ENCODE measurements at places on chromosomes 1 and 21.

DNA sequence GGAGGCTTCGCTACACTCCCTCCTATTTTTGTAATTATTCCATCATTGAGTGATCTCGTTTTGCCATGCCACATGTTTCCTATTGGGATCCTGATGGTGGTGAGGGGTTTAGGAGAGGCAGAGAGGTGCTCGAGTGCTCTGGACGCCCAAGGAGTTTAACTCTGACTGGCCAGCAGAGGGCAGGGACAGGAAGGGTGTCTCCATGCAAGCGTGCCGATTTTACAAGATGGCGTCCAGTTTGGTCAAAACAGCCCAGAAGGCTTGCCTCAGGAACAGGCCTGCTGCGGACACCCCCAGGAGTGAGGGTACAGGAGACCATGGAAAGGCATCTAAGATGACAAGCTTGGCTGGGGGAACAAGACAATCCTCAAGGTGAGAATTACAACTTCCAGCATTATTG is 33.8 kb upstream of the KCNE2 start:
- ATAC-seq = no peak

- no peak for ATAC-seq
Measured at GRCh38 chr1:62716397-62716796, 28.2 kb upstream of the DOCK7 start.

GRCh38 chr21:32087447-32087846 is 191.4 kb downstream of the MIS18A start:
- ATAC-seq = no peak

DNA sequence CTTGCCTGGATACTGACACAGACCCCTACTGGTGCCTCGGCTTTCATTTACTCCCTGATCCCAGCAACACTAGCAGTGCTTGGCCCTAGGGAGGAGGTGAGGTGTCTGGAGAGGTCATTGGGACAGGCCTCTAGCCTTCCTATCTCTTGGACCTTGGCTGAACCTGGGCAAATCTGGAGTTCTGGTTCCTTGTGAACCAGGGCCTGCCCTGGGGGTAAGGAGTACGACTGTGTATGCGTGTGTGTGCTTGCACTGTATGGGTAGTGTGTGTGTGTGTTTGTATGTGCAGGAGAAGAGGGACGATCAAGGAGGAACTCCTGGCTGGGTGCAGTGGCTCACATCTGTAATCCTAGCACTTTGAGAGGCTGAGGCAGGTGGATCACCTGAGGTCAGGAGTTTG is 252.7 kb upstream of the CSF3R start:
- ATAC-seq = no peak

DNA sequence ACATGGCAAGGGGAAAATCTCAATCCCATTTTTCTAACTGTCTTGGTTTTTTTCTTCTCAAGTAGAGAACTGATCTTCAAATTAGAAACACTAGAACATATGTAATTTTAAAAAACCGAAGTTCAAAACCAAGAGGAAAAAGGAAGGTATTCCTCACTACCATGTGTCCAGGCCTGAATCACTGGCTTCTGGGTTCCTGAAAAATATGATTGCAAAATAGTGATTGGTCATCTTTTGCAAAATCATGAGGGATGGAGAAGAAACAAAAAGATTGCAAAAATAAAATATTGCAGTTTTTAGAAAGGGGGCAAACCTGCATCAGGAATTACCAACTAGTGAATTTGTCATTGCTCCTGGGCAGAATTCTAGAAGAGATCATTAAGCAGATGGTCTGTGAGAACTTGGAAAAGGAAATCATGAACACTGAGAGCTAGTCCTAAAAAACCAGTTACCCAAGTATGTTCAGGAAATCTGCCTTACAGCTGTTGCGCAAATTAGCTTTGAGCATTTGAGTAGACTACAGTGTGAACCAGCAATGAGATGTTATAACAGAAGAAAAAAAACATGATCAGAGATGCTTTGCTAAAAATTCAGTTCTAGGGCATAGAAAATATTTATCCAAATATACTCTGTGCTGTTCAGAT is 49.4 kb downstream of the SPATA46 start:
- no peak for ATAC-seq

GRCh38 chr21:38766987-38767722 is 38.6 kb upstream of the ETS2 start:
- ATAC-seq = peak; percentile 98

- no peak for ATAC-seq
Measured at GRCh38 chr1:203244776-203245175, 15.3 kb upstream of the CHIT1 start.

GRCh38 chr1:156123356-156124196 is 9.1 kb downstream of the LMNA start:
- ATAC-seq = no peak

GRCh38 chr21:46284733-46285132 is 678 bp downstream of the MCM3AP start:
- no peak for ATAC-seq

- no peak for ATAC-seq
Measured at GRCh38 chr1:96880626-96881025, 159.0 kb downstream of the PTBP2 start.

DNA sequence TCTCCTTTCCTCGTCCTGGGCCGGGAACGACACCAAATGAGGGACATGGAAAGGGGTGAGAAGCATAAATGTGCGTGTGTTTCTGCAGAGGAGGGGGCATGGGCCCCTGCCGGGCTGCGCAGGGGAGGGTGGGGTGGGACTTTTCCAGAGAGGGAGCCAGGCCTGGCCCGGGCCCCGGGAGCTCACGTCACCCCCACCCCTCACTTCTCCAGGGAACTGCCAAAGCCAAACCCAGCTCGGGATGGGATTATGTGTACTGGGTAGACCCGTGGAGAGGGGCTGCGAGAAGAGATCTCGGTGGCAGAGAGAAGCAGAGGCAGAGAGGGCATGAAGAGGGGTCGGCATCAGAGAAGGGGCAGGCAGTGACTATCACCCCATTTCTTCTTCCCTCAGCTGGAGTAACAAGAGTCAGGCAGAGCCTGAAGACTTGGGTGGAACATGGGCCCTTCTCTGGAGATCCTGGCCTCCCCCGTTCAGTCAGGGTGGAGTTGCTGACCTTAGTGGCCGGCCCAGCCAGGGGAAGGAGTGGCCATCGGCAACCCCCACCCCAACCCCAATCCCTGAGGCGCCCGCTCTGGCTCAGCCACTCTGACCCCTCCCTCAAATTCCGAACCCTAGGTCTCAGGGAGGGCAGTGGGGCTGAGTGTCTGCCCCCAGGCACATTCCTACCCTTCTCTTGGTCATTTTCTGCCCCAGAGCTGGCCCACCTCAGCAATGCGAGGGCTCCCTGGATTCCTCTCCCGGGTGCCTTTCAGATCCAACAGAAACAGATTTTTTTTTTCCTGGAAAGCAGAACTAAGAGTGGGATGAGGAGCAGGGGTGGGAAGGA is 1.2 kb downstream of the ADAMTSL4 start:
- ATAC-seq = no peak

GRCh38 chr1:46659307-46659870 is 8.8 kb downstream of the ATPAF1 start:
- ATAC-seq = no peak

DNA sequence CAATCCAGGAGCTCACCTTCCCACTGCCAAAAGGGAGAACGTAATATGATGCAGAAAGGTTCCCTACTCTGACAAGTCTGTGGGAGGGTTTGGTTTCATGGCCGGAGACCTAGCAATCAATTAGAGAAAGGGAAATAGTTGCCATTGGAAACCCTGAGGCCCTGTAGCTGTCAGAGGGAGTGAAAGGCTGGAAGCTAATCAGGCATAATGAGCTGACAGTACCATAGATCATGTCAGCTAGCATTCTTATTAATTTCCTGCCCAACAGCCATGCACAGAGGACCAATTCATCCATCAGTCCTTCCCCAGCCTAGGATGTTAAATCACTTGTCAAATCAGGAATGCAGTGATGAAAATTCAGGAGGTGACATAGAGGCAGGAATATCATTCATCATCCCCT is 527.3 kb downstream of the PLPP3 start:
- ATAC-seq = no peak

DNA sequence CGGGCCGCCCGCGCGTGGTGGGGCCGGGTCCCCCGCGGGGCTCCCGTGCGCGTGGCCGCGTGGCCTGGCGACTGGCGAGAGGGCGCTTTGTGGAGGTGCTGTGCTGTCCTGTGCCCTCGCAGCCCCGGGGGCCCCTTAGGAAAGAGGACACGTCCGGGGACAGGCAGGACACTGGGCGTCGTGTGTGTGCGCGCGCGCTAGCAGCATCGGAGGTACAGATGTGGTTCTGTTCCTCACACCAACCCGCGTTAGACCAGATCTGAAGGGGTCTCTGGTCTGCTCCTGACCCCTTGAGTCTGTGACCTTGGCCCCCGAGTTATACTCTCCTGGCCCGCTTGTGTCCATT is 489 bp downstream of the ACTN2 start:
- ATAC-seq = no peak

- ATAC-seq = no peak
Measured at GRCh38 chr21:45836694-45837670, 144.6 kb upstream of the COL6A1 start.

DNA sequence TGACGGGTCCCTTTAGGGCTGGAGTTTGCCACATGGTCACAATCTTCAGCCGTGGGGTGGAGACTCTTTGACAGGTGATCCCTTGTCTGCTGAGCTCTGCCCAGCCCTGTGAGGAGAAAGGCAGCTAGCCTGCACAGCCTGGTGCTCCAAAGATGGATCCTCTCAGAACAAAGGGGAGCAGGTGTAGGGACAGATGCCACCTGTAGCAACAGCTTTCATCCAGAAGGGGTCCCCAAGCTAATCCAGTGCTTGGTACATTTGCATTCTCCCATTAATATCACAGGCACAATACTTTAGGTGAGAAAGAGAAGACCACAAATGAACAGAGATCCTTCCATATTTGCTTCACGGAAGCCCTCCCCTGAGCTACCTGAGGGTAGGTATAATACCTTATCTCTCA is 93.2 kb downstream of the CCDC185 start:
- no peak for ATAC-seq

GRCh38 chr1:21293537-21294265 is 3.4 kb upstream of the ECE1 start:
- ATAC-seq = peak; percentile 66

- ATAC-seq = no peak
Measured at GRCh38 chr1:189782295-189782694, 695.4 kb downstream of the BRINP3 start.

GRCh38 chr21:30689822-30690221 is 28.8 kb downstream of the KRTAP21-3 start:
- ATAC-seq = no peak

DNA sequence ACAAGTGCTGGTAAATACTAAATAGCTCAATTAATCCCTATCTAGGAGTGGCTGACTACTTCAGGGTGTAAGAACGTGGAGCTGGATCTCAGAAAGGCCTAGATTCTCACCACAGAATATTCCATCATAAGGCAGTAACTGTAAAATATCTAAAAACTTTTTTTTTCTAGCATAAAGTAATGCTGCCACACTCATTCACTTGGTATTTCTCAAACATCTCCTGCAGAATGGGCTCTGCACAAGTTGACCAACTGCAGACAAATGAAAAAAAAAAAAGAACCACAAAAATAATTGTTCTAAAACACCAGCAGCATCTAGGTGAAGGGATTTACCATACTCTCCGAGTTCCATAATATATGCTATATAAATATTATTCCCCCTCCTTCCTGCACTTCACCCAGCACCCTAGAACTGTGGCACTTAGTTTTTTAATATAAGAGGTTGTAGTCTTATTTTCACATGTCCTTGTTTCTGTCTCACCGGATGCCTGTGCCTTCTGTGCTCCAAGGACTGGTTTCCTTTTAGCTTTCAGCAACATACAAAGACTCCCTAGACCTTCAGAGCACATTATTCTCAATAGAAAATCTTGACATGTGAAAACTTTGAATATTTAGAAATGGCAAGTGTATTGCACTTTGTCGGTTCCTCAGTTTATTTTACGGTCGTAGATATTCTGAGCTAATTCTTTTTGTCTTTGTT is 8.9 kb downstream of the VSIG8 start:
- ATAC-seq = no peak

- ATAC-seq = peak; percentile 93
Measured at GRCh38 chr1:25562101-25562927, 18.9 kb downstream of the LDLRAP1 start.

DNA sequence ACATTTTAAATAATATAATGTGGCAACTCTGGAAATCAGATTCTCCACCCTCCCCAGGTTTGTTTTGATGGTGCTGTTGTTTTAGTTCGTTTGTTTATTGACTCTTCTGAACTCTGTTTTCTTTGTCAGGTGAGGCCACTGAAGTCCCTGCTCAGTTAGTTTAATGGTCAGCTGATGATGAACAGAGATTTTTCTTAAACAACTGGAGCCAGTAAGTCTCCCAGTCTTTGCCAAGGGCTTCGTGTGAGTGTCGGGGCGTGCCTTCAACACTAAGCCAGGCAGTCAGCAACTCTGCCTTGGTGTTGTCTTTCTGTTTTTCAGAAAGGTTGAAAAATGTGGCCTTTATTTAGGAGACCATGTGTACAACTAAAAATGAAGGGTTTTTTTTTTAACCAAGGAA is 58.9 kb downstream of the TEX35 start:
- ATAC-seq = no peak

DNA sequence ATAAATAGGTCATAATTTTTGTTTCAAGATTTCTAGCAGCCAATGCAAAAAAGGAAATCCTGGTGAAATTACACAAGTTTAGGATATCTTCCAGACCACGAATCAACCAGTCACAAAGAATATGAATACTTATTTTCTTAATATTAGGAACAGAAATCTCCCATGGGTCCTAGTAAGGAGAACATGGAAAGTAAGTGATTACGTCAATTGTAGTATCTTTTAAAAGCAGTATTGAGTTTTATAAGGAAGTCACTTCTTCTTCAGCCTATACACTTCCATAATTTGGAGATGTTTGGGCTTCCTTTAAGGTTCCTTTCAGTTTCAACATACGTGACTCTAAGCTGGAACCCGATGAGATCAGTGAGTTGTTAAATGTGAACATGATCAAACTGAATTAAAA is 534.5 kb downstream of the USP25 start:
- no peak for ATAC-seq
